Colonic mucosa (tissue), 4 donors: ENCODE measurements at places on chromosomes 5 and 9. TPM values are rescaled to one million over a fixed set of nuclear protein-coding genes. Genes with fewer than 3 reads are reported as not detected.

The PCDHB13 gene
- total RNA-seq, result 1.3 TPM

The POLR3G gene
- 4.0 TPM for total RNA-seq

The MZB1 gene
- total RNA-seq, result 10.6 TPM

DNA sequence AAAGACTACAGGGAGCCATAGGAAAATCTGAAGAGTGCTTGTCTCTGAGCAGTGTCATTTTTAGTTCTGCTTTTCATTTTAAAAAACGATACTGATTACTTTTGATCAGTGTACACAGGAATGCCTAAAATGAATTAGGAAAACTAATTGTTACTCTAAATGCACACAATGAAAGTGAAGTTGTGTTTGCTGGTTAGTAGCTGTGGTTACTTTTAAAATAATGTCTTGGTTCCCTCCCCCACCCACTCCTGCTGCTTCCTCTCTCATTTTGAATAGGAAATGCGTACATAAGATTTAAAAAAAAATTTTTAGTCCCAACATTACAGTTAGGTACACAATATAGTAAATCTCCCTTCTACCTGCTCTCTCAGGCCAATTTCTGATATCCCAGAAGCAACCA lies 47.5 kb upstream of the PLPP1 start:
- H3K36me3 ChIP-seq, result no peaks in the 10 kb centered on the region
- H3K4me3 ChIP-seq, result no peak overlapping the region
- H3K27ac ChIP-seq, result no peak overlapping the region
- H3K4me1 ChIP-seq, result no peaks in the 10 kb centered on the region
- H3K27me3 ChIP-seq, result no peaks in the 10 kb centered on the region
- DNase-seq, result no peak

DNA sequence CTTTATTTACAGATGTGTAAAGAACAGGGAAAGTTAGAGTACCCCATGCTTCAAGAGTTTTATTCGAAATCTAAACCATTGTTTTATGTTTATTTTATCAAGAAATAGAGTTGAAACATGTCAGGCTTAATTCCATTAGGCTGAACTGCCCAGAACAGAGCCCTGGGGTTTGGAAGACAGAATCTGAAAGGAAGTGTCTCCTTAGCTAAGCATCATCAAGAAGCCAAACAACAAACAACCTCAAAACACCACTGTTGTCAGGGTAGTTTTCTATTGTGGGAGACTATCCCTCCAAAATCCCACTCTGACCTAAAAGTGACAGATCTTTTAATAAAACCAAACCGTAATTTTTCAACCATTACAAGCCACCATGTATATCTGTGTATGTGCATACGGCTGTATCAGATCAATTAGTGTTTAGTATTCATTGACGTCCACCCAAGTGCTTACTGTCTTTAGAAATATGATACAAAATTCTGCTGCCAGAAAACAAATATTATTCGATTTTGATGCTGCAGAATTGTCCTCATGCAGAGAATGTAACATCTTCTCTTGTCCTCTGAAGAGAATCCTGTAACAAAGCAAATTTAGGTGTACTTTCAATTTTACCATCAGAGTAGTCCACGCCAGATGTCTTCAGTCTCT lies 271.9 kb upstream of the TMEM161B start:
- H3K27me3 ChIP-seq, result no peaks in the 10 kb centered on the region
- H3K27ac ChIP-seq, result no peak overlapping the region
- no peak for DNase-seq
- no peaks in the 10 kb centered on the region for H3K36me3 ChIP-seq
- H3K4me3 ChIP-seq, result no peak overlapping the region

DNA sequence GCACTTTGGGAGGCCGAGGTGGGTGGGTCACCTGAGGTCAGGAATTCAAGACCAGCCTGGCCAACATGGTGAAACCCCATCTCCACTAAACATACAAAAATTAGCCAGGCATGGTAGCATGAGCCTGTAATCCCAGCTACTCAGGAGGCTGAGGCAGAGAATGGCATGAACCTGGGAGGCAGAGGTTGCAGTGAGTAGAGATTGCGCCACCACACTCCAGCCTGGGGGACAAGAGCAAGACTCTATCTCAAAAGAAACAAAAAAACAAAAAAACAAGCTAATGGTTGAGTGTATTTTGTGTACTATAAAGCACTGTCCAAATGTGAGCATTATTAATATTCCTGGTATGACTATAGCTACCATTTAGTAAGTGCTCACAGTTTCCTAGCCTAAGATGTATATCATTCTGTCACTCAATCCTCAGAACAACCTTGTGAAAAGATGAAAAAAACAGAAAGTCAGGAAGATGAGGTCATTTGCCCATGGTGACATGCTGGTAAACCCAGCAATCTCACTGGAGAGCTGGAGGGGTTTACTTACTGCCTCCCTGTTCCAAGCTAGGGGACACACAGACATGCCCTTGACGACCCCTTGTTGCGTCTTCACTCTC lies 27.7 kb downstream of the ARHGEF37 start:
- no peak overlapping the region for H3K4me3 ChIP-seq
- H3K27ac ChIP-seq, result no peak overlapping the region
- H3K27me3 ChIP-seq, result no peaks in the 10 kb centered on the region
- peaks cover 18% of the 10 kb centered on the region for H3K4me1 ChIP-seq

The ACTBL2 gene
- not detected for total RNA-seq

- no peaks in the 10 kb centered on the region for H3K27me3 ChIP-seq
- DNase-seq, result no peak
- no peak overlapping the region for H3K27ac ChIP-seq
- H3K36me3 ChIP-seq, result no peaks in the 10 kb centered on the region
Measured at GRCh38 chr5:131268758-131269370, 5.0 kb downstream of the CDC42SE2 start.

- no peaks in the 10 kb centered on the region for H3K4me1 ChIP-seq
- no peaks in the 10 kb centered on the region for H3K27me3 ChIP-seq
- no peak overlapping the region for H3K4me3 ChIP-seq
- DNase-seq, result no peak
Measured at GRCh38 chr9:135224286-135224877, 136.9 kb downstream of the OLFM1 start.

- H3K27me3 ChIP-seq, result no peaks in the 10 kb centered on the region
- H3K36me3 ChIP-seq, result no peaks in the 10 kb centered on the region
- no peak overlapping the region for H3K4me3 ChIP-seq
- DNase-seq, result no peak
Measured at GRCh38 chr5:173645890-173646574, 29.6 kb upstream of the BOD1 start.

GRCh38 chr5:91514400-91514799 lies 131.3 kb upstream of the ARRDC3 start:
- no peak overlapping the region for H3K4me3 ChIP-seq
- H3K27ac ChIP-seq, result no peak overlapping the region
- no peaks in the 10 kb centered on the region for H3K27me3 ChIP-seq
- H3K4me1 ChIP-seq, result no peaks in the 10 kb centered on the region
- no peaks in the 10 kb centered on the region for H3K36me3 ChIP-seq
